ENCODE measurements at places on chromosomes 7 and 10.

- no peak for DNase-seq
Measured at GRCh38 chr10:85542152-85542551, 824.4 kb downstream of the GRID1 start.

DNA sequence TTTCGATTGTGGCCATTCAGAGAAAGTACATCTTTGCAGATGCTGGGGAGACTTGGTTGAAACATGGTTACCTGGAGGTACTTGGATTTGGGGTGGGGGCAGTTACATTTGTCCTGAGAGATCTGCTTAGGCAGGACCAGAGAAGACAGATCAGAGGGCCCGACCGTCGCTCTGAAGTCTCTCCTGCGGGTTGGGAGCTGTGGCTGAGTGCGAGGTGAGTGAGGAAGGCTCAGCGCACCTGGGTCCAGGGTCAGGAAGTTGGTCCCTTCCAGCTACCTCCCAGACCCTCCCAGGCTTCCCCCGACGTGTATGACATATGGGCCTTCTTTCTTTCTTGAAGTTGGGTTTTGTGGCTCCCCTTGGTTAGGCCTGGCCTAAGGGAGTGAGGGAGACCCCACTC is 56.3 kb downstream of the LHPP start:
- DNase-seq: no peak

DNA sequence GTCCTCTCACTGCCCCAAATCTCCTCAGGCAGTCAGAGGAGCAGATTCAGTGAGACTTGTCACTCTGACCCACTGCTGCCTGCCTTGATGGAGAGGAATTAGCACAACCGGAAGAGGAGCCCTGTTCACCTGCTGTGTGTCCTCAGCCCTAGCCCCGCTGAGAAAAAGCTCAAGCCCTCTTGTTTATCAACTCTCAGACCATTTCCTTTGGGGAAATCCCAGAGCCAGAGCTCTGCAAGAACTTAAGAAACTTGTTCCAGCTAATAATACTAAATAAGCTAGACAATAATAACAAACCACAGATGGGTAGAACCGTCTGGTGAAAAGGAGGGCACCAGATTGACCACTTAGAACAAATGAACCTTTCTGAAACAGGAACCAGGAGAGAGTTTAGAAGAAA is 37.7 kb upstream of the ITGB1 start:
- DNase-seq: no peak

DNA sequence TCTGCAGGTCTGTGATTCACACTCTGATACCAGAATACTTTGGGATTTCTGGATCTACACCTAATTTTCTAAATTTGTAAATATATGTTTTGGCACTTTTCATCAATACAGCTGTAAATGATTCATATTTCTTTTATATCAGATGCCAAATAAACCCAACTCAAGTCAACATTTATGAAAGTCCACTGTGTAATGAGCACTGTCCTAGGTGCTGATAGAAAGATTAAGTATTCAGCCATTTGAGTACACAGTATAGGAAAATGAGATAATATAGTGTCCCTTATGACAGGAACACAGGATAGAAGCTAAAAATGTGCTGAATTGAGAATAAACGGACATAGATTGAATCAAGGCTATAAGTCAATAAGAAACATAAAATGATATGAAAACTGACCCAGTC is 6.4 kb downstream of the ANXA7 start:
- DNase-seq: no peak

DNA sequence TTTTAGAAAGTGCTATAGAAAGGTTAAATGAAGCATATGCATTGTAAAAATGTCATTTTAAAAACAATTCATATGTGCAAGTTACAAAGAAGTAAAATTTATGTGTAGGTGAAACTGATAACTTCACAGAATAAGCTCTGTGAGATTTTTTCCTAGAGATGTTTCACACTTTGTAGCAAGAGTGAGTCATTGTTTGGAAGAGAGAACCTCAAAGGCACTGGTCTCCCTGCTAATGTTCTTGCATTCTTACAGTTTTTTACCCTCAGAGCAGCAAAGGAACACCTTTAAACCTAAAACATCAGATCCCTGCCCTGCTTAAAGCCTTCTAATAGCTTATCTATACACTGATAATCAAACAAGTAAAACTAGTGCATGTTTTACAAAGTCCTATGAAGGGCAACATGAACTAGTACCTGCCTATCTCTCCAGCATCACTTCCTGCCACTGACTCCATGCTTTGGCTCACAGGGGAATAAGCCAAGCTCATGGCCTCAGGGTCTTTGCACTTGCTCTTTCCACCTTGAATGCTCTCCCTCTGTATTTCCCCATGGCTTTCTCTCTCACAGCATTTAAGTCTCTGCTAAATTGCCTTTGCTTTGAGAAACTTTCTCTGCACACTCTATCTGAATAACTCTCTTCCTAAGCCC is 997.0 kb downstream of the GATA3 start:
- DNase-seq: no peak

- DNase-seq: no peak
Measured at GRCh38 chr7:110891197-110891596, 199.7 kb upstream of the LRRN3 start.

- no peak for DNase-seq
Measured at GRCh38 chr10:16611037-16611436, 89.4 kb upstream of the C1QL3 start.

- DNase-seq: no peak
Measured at GRCh38 chr7:135911099-135911498, 66.1 kb downstream of the MTPN start.

GRCh38 chr10:66625709-66626590 is 299.9 kb upstream of the LRRTM3 start:
- no peak for DNase-seq

DNA sequence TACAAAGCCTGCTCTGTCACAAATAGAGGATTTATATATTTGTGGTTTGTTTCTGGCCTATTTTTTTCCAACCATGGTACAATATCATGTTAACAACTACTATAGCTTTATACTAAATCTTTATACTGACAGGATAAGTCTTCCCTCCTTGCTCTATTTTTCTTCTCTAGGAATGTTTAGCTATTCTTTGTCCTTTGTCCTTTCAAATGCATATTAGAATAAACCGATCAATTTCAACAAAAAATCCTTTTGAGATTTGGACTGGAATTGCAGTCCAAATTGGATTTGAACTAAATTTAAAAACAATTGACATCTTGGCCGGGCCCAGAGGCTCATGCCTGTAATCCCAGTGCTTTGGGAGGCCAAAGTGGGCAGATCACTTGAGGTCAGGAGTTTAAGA is 39.2 kb upstream of the CTTNBP2 start:
- no peak for DNase-seq

DNA sequence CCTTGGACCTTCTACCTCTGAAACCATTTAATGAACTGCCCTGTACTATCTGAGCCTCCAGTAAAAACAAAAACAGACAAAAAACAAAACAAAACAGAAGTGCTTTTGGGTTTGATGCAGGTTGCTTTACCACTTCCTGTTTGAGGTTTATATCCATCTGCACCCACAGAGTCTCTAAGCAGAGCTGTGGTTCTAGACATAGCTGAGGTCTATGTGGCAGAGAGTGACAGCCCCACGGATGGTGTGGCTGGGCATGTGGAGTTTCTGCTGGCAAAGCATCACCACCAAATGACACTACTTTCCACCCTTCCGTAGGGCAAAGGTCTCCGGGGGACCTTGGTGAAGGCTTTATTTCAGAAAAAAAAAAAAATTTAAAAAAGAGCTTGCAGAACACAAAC is 754.2 kb downstream of the GRID1 start:
- DNase-seq: no peak

- DNase-seq: peak; percentile 8
Measured at GRCh38 chr7:155543011-155543876, 3.1 kb downstream of the CNPY1 start.

DNA sequence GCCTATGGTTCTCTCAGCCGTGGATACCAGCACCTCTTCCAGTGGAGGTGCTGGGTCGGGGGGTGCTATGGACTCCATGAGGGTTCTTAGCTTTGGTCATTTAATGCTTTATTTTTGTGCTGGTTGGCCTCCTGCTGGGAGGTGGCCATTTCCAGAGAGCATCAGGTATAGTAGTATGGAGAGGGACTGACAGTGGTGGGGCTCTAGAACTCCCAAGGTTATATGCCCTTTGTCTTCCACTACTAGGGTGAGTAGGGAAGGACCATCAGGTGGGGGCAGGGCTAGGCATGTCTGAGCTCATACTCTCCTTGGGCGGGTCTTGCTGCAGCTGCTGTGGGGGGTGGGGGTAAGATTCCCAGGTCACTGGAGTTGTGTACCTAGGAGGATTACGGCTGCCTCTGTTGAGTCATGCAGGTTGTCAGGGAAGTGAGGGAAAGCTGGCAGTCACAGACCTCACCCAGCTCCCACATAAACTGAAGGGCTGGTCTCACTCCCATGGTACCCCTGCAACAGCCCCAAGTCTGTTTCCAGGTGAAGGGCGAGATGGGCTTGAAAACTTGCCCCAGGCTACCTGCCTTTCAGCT is 763.2 kb upstream of the LRRTM3 start:
- DNase-seq: no peak

DNA sequence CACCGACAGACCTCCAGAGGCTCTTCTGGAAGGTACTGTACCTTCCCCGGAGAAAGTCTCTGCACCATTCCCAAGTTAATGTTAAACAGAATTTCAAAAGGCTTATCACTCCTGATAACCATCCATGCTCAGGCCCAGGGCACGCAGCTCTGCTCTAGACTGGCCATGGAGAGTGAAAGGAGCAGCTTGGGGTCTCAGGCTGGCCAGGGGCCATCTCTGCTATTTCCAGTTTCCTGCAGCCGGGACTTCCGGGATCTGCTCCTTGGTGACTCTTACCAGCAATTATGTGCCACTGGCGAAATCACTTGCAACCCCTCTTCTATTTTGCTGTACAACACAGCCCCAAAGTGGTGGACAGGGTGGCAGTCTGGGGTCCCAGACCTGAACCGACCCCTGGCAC is 6.0 kb downstream of the CLDN15 start:
- no peak for DNase-seq

- DNase-seq: no peak
Measured at GRCh38 chr10:73910764-73911552, at the start of gene PLAU. TSS of gene PLAU (plus strand) at chr10:73911132. CDS start at chr10:73911556, 424 bp downstream.

DNA sequence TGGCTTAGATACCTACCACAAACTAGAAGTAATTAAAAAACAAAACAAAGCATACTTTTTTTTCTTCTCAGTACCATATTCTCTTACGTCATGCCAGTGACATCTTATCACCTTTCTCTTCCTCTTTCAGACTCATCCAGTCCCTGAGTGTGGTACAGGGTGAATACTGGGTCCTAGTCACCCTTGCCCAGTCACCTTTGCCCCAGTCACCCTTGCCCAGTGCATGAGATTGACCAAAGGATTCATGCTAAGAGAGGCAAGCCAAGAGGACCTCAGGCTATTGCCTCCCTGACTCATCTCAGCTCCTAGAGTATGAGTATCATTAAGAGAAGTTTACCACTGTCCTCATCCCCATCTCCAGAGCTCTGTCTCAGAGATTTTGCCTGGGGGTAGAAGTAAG is 10.0 kb upstream of the TSPAN12 start:
- DNase-seq: no peak

DNA sequence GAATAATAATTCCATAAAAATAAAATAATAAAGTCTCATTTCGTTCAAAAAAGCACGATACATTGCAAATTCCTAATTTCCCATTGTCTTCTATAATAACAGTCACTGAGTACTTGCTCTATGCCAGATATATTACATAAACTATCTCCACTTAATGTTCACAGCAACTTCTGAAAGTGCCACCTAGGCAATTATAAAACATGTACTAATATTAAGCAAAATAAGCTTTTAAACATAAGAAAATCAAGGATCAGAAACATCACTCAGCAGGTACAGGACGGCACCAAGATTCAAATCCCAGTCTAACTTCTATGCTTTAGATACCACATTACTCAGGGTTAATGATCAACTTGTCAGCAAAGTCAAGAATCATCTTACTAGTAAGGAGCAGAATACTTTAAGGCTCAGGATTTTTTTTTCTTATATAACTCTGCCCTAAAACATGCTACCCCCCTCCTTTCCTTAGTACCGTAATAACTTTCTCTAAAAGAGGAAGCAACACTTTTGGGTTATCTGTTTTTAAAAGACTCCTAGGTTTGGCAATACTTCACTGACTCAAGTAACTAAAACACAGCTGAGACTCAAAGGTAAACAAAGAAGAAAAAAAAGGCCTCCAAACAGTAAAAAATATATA is 51.3 kb downstream of the USP6NL start:
- no peak for DNase-seq

DNA sequence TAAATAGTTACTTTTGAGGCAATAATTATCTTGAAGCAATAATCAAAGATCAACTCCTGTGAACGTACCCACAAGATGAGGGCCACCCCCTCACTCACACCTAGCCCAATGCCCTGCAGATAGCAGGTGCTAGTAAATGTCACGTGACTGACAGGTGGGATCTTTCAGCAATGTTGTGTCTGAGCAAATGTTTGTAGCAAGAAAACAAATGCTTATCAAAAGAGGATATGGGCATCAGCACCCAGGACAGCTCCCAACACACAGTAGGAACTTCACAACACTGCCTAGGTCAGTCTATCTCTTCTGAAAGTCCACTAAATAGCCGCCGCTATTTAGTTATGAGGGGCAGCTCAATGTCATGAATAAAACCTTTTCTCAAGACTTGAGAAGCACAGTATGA is 120.8 kb upstream of the PDLIM1 start:
- no peak for DNase-seq

DNA sequence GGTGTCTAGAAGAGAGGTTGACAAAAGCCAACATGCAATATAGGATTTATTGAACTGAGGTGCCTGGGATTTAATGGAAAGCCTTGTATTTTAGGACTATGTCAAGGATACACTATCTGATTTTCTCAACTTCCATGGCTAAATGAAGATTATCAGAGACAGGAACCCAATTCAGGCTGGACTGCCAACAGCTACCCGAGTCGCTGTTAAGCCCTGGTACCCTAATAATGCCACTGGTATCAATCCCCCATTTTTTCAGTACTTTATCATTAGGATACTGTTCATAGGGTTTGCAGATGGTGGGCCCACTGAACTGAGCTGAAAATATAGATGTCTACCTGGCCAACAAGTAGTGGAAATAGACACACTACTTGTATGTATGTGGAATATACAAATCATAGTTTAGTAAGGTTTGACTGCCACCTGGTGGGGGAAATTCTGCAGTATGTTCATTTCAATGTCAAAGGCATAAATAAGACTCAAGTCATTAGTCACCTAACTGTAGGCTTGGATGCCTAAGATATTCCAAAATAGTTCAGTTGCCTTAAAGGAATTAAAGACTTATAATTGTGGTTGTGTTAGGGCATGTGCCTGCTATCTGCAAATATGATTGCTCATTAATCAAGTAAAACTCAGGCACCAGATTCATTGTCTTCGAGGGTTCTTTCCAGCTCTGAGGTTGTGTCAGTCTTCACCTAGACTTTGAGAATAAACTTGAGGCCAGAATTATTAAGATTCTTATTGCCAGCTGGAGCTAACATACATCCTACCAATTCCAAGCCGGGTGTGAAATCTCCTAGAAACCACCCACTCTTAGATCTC is 34.1 kb upstream of the NOBOX start:
- DNase-seq: peak; percentile 72

All from fibroblast of mammary gland (primary cell).